ENCODE measurements at places on chromosomes 3 and 15.

DNA sequence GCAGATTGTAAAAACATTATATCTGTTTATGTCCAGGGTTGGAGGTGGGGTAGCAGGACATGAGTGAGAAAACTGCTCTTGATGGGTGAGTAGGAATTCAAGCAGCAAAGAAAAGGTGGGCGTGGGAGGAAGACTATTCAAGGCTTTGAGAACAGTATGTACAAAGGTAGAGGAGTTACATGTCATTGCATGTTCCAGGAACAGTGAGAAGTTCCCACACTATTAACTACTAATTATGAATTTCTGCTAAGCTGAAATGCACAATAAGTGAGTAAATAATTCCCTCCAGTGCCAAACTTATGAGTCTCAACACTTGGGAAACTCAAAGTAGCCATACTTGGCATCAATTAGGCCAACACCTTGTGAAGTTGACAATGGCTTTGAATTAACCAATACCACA, 80.1 kb downstream of the SRGAP3 start:
- no peak for DNase-seq

DNA sequence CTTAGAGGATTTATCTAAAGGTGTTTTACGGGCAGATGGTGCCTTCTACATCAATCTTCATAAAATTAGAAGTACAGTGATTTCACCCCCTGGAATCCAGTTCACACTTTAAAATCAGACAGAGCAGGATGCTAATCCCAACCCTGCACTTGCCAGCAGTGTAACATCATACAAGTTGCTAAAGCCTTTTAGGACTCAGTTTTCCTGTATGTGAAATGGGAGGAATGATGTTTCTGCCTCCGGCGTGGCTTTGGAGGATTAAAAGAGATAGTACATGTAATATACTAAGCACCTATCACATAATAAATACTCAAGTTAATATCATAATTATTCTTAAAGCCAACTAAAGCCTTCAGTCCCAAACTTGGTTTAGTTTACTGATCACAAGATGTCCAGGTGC, 257.2 kb upstream of the THBS1 start:
- no peak for DNase-seq

- DNase-seq: no peak
These were observed 30.3 kb upstream of the SEMA3F start for GRCh38 chr3:50124800-50125178.

- DNase-seq: no peak
These were observed 20.1 kb upstream of the TM2D3 start for GRCh38 chr15:101672298-101672697.

DNA sequence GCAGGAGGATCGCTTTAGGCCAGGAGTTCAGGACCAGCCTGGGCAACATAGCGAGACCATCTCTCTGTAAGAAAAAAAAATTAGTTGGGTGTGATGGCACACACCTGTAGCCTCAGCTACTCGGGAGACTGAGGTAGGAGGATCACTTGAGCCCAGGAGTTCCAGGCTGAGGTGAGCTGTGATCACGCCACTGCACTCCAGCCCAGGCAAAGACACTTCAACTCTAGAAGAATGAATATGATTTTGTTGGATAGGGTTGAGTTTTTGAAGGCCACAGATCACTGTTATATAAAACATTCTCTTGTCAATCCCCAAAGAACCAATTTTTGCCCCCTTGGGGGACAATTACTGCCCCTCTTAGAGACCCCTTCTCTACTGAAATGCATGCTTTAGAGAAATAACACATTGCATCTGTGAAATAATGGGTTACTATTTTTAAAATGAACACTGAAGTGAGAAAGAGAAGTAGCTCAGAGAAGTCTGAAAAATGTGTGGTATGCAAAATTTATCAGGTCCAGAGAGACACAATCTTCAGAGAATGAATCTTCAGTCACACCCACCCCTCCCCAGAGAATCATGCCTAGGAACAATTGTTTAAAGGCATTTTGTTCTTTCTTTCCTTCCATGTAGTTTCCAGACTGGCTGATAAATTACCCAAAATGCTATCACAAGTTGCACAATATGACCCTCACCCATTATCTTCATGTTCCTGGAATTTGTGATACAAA, 42.7 kb downstream of the METTL6 start:
- DNase-seq: no peak

DNA sequence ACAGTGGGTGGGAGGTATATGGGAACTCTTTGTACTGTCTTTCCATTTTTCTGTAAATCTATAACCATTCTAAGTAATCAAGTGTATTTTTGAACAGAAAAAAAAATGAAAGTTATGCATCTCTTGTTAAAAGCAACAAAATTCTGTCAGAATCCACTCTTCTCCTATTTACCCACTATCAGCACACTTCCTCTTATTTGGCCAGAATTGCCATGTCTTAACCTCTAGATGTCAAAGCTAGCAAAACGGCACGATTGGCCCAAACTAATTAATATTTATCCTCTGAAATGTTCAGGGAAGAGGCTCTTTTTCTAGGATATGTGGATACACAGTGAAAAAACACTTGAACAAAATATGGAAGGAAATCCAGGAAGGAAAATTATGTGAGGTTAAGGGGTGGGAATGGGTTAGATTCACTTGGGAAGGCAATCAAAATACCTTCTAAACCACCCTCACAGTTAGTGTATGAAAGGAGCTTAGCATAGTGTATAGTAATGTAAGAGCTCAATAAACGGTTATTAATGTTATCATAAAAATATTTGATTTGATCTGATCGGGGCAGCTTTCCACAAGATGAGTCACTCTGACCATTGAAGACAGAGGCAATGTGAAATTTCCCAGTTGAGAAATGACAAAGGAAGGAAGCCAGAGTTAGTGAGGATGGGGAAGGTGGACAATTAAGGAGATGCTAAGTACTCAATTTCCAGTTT, 20.1 kb upstream of the TGFBR2 start:
- DNase-seq: no peak

DNA sequence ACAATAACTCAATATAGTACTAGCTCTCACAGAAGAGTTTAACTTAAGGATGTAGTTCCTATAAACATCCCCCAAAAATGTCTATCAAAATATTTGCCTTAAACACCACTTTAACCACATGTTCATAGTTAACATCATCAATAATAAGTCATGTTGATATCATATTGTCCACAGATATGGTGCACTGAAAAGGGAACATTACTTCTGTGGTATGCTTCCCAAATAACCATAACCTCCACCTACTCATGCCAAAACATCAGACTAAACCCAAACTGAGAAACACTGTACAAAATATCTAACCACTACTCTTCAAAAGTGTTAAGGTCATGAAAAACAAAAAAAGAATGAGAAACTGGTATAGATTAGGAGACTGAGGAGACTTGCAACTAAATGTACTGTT, 32.9 kb downstream of the SLC4A7 start:
- DNase-seq: no peak

DNA sequence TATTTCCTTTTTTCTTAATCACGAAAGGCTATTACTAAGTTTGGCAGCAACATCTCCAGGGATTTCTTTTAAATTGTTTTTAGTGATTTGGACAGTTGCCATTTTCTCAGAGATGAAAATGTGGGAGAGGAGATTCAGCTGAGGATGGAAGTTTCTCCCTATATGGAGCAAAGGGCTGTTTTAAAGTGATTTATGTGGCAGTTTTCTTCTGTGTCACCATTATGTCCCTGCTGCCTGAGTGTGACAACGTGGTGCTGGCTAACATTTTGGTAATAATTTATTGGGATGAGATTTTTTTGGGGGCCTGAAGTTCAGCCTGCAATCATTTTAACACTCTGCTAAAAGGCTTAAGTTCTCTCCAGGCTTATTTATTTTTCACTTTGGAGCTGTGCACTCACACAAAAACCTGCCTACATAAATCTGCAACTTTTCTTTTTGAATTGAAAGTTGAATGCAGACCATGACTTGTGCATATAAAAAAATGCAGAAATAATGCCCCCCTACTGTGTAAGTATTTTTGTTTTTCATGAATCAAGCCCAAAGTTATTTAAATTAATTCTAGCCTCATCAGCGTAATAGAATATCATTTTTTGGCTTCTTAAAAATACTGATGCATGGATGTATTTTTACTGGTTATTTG, 210.9 kb downstream of the ZIC1 start:
- DNase-seq: no peak

GRCh38 chr15:92499731-92500530, 106.2 kb downstream of the ST8SIA2 start:
- DNase-seq: no peak

DNA sequence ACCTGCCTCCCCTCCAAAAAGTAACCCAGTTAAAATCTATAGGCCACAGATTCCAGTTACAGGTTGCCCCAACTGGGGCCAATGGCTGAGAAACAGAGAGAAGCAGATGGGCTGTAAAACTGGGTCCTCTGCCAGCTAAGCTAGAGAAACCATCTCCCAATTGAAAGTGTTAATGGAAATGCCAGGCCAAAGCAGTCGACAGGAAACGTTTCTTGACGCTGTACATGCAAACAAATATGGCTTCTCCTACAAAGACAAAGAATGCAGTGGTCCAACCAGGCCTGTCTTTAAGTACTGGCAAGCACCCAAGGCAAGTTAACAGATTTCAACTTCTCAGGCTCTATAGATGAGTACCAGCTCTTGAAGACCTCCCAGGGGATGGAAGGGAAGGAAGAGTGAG, 71.3 kb downstream of the MAGI1 start:
- no peak for DNase-seq

DNA sequence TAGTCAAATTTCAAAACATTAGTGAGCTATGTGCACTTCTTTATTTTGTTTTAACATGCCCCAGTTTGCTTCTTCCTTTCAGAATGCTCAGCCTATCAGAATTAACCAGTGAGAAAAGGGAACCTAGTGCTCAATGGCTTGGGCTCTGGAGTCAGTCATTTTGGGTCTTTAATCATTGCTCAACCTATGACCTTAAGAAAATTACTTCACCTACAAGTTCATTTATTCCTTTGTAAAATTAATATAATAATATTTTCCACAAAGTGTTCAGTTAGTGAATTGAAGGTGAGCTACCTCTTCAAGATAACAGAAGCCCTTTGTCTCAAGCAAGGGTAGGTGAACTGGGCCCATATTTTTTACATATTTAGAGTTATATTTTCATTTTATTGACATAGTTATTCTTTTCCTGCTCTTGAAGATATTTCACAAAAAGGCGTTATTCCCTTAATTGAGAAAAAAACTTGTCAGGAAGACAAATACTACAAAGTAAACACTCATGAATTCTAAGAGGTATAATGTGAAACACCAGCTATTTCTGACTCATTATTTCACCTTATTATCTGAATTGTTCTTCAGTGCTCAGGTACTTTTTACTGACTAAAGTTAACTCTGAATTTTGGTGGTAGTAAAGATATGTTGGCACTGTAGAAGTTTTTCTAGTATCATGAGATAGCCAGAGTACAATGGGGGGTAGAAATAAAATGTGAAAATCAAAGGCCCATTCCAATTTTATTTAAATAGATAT, 415.5 kb downstream of the NAALADL2 start:
- DNase-seq: no peak

DNA sequence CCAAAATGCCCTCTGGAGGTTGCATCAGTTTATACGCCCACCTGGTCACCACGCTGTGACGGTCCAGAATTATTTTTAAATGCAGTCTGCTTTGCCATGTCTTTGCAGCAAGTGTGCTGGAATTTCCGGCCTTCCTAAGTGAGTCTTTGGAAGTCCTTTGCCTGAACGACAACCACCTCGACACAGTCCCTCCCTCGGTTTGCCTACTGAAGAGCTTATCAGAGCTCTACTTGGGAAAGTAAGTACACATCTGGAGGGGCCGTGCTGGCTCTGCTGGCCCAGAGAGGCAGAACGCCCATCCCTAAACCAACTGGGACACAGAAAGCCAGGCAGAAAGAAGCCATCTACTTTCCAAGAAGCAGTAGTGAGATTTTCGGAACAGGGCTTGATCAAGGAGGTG, 101.8 kb downstream of the LRRK1 start:
- no peak for DNase-seq

- no peak for DNase-seq
These were observed 11.9 kb downstream of the P3H2 start for GRCh38 chr3:190108804-190109203.

DNA sequence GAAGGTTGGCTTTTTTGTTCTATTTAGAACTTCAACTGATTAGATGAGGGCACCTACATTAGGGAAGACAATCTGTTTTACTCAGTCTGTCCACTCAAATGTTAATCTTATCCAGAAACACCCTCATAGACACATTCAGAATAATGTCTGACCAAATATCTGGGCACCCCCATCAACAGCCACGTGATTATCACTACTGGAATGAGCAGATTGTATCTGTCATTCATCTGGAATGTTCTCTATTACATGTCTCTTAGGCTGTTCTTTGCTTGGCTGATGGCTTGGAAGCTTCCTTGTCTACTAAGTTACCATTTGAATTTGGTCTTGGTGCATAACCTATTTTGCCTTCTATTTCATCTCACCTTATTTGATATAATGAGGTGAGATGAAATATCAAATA, 15.7 kb upstream of the LRRC58 start:
- no peak for DNase-seq

- no peak for DNase-seq
These were observed 113.4 kb downstream of the ETFA start for GRCh38 chr15:76197703-76198455.

- no peak for DNase-seq
These were observed 77.5 kb upstream of the IL12A start for GRCh38 chr3:159910991-159911663.

DNA sequence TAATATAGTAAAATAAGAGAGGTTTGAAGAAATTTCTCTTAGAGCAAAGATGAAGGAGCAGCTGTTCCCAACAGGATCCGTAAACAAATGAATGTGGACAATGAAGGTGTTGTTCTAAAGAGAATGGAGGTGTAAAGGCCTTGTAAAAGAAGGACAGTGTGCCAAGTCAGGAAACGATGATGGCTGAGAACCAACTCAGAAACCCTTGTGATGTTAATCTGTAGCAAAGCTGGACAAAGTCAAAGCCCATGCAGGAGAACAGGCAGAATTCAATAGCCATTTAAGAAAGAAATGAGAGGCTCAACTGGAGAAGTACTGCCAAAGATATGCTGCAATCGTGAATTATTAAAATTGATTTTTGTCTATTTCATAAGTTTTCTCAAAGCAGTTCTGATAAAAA, 192.2 kb downstream of the MBNL1 start:
- no peak for DNase-seq

DNA sequence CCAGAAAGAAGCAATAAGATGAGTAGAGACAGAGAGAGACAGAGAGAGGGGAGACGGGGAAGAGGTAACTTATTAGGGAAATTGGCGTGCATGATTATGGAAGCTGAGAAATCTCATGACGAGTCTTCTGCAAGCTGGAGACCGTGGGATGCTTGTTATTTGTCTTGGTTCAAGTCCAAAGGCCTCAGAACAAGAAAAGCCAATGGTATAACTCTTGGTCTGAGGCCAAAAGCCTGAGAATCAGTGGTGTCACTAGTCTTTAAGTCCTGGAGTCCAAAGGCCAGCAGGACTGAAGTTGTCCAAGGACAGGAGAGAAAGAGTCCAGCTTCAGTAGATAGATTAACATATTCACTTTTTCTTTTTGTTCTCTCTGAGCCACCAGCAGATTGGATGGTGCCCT, 613.6 kb downstream of the CADM2 start:
- DNase-seq: no peak

- DNase-seq: no peak
These were observed 880.3 kb upstream of the GBE1 start for GRCh38 chr3:82641701-82642100.

GRCh38 chr3:58991623-58992022, 58.2 kb downstream of the CFAP20DC start:
- no peak for DNase-seq

Data from cortex of kidney (tissue), 1 donor.